Caco-2 (cell line): ENCODE measurements at places on chromosomes 16 and 17. TPM values are rescaled to one million over a fixed set of nuclear protein-coding genes. Genes with fewer than 3 reads are reported as not detected.

DNA sequence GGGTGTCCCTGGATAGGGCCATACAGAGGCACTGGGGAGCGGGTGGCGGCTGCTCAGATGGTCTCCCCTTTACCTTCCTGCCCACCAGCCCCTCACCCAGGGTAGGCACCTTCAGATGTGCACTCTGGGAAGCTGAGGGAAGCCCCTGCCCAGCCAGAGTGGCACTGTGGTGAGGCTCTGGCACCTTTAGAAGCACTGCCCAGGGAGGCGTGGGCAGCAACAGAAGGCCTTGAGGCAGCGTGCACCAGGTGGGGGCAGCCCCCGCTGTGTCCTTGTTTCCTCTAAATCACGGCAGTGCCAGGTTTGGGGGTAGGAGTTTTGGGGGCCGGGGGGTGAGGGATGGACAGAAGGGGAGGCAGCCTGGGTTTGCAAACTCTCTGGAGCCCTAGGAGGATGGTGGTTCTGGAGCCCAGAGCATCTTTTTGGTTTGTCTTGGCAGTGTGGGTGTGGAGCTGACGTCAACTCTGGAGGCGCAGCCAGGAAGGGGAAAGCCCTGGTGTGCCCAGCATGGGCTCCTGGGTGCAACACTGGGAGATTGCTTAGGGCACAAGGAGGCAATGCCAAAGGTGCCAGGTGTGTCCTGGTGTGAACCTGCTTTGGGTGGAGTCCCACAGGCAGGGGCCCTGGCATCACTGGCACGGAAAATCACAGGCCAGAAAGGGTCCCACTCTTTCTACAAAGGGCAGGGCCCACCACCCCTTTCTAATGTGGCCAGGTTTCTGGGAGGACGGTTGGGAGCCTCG, 23.1 kb upstream of the CDC42EP4 start:
- no peak for DNase-seq

GRCh38 chr16:88194397-88195268, 188.1 kb upstream of the ZNF469 start:
- DNase-seq = no peak

DNA sequence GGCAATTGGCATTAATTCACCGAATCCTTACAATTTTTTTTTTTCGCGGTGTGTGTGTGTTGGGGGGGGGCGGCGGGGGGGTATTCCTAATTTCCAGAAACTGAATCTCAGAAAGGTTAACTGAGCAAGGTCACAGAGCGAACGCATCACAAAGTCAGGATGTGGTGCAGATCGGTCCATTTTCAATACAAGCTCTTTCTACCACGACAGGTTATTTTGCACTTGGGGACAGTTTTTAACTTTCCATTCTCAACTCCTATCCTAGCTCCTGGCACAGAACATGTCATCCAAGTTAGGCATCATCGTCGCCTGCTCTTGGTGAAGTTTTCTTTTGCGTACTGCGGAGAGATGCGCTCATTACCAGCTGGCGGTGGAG, 15.4 kb upstream of the ERN1 start:
- DNase-seq = no peak

DNA sequence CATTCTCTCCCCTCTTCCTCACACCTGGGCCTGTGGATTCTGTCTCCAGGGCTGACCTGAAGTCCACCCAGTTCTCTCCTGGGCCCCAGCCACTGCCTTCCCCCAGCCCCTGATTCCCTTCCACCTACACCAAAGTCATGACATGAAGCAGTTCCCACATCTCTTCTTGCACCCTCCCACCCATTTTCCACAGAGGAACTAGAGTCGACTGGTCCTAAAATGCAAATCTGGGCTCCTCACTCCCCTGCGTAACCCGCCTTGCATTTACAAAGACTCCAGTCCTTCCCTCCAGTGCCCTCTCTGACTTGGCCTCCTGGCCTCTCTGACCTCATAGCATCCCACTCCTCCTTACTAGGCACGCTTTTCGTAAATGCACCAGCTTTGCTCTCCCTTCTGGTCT, 14.8 kb downstream of the COX6A2 start:
- no peak for DNase-seq

GRCh38 chr16:67897231-67897630, 4.2 kb downstream of the PSKH1 start:
- no peak for DNase-seq

DNA sequence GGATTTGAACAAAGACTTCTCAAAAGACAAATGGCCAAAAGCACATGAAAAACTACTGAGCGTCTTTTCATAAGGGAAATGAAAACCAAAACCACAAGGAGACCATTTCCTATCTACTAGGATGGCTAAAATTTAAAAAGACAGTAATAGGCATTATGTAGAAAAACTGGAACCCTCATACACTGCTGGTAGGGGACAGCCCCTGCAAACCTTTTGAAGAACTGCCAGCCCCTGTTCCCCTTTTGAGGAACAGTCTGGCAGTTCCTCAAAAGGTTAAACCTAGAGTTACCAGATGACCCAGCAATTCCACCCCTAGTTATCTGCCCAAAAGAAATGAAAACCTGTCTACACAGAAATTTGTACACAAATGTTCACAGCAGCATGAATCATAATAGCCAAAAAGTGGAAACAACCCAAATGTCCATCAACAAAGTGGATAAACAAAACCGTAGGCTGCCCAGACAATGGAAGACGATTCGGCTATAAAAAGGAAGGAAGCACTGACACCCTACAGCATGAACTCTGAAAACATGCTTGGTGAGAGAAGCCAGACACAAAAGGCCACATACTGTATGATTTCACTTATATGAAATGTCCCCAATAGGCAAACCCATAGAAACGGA, 22.9 kb downstream of the CDIP1 start:
- DNase-seq = no peak

ZFP3 gene
- total RNA-seq = 3.6 and 3.7 TPM in 2 replicates

DNA sequence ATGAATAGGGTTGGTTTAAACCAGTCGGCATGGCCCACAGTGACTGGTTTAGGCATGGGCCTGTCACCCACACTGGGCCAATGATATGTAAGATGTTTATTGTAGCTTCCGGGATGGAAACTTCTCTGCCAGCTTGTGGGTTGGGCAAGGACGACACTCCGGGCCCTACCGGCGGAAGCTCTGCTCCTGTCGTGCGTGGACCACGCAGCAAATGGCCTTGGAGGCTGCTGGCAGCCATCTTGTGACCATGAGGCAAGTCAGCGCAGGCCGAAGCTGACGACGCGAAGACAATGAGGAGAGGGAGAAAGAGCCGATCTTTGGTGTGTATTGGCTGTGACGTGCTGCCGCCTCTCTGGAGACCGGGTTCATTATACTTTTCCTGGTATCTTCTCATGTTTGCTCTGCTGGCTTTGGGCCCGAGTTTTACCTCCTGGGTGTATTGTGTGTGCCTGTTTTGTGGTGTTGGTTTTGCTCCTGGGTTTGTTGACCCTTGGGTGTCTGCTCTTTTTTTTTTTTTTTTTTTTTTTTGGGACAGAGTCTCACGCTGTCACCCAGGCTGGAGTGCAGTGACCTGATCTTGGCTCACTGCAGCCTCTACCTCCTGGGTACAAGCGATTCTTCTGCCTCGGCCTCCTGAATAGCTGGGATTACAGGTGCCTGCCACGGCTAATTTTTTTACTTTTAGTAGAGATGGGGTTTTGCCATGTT, 15.4 kb downstream of the SLC25A10 start:
- DNase-seq = no peak

SULT1A2 gene
- total RNA-seq = 0.43 TPM in 1 of 2 replicates, not detected in the other
